Body of pancreas (tissue), 4 donors: ENCODE measurements at places on chromosomes 16 and 17. TPM values are rescaled to one million over a fixed set of nuclear protein-coding genes. Genes with fewer than 3 reads are reported as not detected.

PRSS36 gene
- total RNA-seq = 65.3 TPM

DNA sequence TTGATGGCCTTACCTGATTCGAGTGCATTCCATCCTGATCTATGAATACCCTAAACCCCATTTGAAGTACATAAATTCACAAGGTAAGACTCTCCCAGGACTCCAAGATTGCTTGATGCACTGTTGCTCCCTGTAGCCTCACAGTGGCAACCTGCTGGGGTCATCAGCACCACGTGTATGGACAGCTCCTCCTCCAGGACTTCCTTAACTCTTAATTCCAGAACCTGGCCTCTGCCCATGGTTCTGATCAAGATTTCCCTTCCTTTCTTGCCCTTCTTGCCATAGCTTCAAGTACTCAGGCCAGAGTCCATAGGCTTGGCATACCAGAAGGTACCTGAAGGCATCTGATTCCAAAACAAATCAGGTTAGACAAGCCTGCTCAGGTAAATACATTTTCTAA lies 34.0 kb upstream of the NLK start:
- peak; percentile 68 for DNase-seq

HLF gene
- total RNA-seq = 4.9 TPM

- DNase-seq = peak; percentile 61
Observed at GRCh38 chr17:21285164-21286065, 904 bp downstream of the MAP2K3 start.

GRCh38 chr16:85968041-85968920 lies 69.3 kb downstream of the IRF8 start:
- DNase-seq = no peak

GRCh38 chr17:73654241-73654640 lies 10.0 kb upstream of the SDK2 start:
- no peak for DNase-seq

- DNase-seq = no peak
Observed at GRCh38 chr16:57979006-57979585, 8.2 kb upstream of the CNGB1 start.

DNA sequence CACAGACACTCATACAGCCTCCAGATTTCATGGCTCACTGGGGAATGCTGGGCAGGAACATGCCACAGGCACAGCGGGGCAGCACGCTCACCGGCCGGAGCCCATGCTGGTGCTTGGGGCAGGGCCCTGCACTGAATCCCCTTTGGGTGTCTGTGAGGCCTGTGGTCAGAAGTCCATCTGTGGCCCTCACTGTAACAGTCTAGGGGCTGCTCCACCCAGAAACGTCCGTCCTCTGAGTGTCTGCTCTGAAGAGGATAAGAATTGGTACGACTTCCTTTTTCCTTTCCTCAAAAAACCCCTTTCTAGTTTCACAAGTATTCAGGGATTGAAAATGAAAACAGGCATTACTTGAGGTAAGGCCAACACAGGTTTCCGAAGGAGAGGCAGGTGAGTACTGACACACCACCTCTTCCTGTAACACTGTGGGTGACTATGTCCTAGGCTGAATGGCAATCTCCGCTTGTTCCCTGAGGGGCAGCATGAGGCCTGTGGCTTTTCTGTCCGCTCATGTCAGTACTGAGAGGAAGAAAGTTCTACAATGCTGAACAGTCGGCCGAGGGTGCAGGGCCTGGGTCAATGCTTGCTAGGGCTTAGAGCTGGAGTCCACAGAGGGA lies 42.5 kb downstream of the TMEM11 start:
- DNase-seq = no peak

DNA sequence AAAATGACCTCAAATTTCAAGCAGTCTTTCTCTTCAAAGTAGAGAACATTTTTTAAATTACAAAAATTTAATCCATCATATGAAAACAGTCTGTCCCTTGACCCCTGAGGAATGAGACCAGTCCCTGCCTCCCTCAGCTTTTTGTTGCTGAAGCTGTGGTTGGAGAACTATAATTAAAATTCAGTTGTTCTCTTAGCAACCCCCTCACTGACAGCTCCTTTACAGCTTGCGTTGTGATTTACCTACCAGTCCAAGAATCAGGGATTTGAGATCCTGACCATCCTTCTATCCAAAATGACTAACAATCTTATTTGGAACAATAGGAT lies 29.8 kb downstream of the LYRM1 start:
- DNase-seq = no peak

DNA sequence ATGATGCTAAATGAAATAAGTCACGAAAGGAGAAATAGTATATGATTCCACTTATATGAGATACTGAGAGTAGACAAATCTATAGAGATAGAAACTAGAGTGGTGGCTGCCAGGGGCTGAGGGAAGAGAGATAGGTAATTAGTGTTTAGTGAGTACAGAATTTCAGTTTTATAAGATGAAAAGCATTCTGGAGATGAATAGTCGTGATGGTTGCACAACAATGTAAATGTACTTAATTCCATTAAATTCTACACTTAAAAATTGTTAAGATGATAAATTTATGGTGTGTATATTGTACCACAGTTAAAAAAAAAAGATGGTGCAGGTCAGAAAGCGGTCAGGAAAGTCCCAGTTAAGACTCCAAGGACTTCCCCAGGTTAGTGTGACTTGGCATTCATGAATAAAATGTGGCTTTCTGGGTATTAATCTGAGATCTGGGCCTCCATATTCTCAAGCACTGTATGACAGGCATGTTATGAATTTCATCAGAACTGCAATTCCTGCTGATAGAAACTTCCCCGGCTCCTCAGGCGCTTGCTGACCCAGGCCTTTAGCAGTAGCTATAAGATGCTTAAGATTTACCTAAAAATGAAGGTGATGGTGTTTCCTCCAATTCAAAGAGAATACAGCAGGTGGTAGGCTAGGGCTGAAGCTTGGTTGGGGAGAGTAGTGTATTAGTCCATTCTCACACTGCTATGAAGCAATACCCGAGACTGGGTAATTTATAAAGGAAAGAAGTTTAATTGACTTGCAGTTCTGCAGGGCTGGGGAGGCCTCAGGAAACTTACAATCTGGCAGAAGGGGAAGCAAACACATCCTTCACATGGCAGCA lies 115.3 kb upstream of the SOX9 start:
- DNase-seq = no peak

DNA sequence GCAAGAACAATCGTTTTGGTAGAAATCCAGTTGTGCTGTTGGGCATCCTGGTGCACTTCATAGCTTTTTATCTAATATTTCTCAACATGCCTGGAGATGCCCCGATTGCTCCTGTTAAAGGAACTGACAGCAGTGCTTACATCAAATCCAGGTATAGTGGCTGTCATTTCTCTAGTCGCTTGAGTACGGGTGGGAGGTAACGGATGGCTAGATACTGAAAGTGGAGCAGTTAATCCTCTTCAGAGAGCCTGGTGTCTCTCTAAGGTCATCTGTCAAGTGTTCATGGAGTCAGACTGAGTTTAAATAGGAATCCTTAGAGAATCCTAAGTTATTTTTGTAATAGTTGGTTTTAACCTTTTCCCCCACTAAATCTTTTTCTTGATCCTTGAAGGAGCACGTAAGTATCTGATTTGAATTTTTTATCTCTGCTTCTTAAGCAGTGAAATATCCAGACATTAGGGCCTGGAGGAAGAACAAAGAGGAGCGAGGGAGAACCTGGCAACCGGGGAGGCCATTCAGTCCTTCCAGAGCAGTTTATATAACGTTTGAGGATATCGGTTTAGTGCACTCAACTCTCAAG lies 37.2 kb downstream of the MFSD11 start:
- DNase-seq = no peak

AGRP gene
- not detected for total RNA-seq

DNA sequence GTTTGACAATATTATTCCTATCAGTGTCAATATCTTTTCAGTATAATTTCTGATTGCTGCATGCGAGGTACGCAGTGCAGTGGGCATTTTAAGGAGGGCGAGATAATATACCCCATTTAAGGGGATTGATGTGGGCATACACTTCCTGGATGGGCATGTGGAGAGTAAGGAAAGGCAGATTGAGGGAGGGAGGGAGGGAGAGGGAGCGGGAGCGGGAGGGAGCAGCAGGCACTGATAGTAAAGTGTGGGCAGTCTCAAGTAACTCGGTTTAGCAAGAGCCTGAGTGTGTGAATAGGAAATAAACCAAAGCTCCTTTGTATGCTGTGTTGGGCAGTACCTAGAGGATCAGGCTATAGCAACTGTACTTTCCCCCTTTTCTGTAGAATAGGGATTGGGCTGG lies 5.1 kb downstream of the BPTF start:
- DNase-seq = peak; percentile 18

DNA sequence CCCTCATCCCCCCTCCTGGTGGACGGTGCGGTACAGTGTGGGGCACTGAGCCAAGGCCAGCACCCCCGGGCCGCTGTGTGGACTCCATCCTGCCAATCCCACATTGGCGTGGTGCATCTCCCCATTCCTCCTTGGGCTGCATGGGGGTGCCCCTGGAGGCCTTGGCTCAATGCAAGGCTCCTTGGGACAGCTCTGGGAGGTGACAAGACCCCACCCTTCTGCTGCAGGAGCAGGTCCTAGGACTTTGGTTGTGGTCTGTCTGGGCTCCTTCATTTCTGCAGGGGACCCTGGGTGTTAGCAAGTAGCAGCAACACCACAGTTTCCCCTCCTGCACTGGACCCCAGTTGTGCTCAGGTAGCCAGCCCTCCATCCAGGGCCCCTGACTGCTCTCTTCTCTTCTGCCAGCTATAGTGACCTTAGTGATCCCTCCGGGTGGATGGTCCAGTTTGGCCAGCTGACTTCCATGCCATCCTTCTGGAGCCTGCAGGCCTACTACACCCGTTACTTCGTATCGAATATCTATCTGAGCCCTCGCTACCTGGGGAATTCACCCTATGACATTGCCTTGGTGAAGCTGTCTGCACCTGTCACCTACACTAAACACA lies 1.3 kb downstream of the PRSS21 start:
- DNase-seq = no peak

GPRC5B gene
- total RNA-seq = 27.7 TPM

TCAP gene
- total RNA-seq = 0.26 TPM

GRCh38 chr16:85056211-85056748 lies 28.7 kb downstream of the KIAA0513 start:
- no peak for DNase-seq

DNA sequence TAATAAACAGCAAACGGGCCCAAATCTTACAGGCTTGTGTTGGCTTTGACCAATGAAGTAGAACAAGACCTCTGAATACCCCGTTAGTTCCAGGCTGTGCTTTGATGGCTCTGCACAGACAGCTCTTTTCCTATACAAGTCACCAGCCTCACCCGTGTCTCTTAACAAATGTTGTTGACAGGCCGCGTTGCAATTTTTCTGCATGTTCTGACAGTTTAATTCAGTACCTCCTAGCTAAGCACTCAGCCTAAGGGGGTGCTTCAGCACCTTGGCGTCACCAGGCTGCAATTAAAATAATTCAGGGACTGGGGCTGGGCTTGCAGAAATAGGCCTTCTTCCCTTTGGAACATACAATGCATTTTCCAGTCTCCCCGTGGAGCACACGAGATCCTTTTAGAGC lies 500.1 kb downstream of the MAF start:
- DNase-seq = no peak

RASD1 gene
- total RNA-seq = 58.0 TPM

PRR29 gene
- 0.52 TPM for total RNA-seq

KRT32 gene
- not detected for total RNA-seq

DNA sequence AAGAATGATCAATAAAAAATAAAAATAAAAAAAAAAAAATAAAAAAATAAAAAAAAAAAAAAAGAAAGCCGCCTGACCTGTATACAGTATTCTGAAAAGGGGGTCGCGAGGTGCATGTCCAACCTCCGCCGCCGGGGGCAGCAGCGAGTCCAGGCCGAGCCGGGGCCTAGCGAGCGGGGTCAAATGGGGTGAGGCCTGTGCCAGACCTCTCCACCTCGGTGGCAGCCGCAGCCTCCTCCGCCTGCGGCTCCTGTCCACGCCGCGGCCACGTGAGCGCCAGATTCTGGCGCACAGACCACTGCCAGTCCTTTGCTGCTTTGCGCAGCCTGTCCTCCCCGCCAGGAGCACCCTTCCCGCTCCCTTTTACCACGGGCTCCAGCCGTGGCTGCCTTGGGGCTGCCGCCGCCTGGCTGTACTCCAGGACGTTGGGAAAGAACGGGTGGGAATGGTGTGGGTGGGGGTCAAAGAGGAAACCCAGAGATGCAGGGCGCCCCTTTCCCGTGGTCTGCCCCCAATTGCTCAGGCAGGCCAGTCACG lies 2.4 kb upstream of the BCKDK start:
- peak; percentile 92 for DNase-seq

B4GALNT2 gene
- not detected for total RNA-seq

TNFAIP1 gene
- 15.8 TPM for total RNA-seq

HS3ST4 gene
- total RNA-seq = not detected

DNA sequence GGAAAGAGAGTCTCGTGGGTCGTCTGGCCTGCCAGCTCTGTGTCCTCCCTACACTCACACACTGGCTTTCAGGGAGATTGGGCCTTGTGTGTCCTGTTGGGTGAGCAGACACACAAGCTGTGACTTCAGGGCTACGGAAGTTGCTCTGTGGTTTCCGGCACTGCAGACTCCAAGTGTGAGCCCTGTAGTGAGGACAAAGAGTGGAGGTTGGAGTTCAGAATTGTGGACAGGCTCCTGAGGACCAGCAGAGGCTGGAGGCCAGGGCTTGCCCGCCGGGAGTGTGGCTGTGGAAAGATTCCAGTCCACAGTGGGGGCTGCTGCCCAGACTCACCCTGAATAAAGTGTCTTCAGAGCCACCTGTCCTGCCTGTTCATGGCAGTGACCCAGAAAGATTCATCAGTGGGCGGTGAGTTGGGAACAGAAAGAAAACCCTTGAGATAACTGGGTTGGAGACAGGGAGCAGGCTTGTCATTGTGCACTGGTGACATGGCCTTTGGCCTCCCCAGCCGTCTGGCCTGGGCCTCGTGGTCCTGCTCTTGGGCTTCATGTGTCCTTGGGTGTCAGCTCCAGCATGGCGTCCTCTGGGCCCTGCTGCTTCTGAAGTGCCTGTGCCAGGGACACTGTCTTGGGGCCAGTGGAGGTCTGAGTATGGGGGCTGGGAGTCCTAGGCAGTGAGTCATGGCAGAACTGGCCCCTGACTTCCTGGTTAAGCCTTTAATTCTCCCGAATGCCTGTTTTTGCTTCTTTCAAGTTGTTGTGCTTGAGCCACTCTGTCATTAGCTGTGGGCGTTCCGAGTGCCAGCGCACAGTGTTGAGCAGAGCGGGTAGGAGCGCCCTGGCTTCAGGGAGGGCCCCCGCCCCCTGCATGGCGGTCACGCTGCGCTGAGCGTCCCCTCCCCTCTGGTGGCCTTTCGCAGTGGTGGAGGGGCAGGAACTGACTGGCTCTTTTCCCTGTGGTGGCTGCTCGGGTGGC lies 19.9 kb upstream of the ZNF750 start:
- DNase-seq = no peak

DNA sequence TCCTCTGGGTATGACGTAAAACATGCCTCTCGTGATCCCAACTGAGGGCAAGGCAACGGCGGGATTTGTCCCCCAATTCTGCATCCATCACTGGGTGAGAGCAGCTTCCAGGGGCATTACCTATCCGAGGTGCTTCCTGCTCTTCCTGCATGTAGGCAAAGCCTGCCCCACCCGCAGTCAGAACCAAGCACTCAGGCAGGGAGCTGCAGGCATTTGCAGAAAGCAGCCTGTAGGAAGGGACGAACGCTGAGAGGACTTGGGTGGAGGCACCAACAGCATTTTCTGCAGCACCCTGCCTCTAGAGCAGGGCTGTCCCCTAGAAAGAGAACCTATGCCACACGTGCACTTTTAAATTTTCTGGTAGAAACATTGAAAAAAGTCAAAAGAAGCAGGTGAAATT lies 5.5 kb downstream of the BCO1 start:
- DNase-seq = no peak
